RKO (cell line): ENCODE measurements at places on chromosomes 7 and 10.
A peak's percentile ranks its signal among the peaks of the same experiment; 100 is the strongest.

DNA sequence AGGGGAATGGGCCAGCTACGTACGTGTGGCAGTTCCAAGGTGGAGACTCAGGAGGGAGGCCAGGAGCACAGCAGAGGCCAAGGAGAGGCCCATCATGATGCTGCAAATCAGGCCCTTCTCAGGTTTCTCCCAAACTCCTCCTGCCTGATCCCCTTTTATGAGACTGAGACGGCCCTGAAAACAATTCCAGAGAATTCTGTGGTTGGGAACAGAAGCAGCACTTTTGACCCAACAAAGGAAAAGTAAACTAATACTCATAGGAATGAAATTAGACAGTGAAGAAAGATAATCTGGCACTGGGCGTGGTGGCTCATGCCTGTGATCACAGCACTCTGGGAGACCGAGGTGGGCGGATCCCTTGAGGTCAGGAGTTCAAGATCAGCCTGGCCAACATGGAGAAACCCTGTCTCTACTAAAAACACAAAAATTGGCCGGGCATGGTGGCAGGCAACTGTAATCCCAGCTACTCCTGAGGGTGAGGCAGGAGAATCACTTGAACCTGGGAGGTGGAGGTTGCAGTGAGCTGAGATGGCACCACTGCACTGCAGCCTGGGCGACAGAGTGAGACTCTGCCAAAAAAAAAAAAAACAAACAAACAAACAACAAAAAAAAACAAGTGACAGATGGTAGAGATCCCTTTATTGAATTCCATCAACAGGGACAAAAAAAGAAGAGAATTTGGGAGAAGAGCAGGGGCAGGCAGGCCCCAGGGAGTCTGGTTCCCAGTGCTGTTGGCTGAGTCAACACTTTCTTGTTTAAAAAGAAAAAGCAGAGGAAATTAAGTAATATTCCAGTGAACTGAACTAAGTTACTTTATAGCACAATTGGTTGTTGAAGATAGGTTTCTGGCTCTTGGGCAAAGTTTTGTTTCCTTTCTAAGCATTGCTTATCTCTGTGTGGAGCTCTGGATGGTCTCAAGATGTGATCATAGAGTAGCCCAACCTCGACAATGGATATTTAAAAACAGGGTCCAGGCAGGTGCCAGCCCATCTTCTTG lies at the start of gene CCL26:
CCL26 (minus strand) TSS at position 131 of the 997 bp plus-strand sequence; CDS start at position 96, 35 bp downstream.
- no peak for DNase-seq

- no peak for DNase-seq
Observed at GRCh38 chr7:155728116-155728515, 83.7 kb downstream of the RBM33 start.

- no peak for DNase-seq
Observed at GRCh38 chr10:62113680-62114079, 155.0 kb downstream of the RTKN2 start.

DNA sequence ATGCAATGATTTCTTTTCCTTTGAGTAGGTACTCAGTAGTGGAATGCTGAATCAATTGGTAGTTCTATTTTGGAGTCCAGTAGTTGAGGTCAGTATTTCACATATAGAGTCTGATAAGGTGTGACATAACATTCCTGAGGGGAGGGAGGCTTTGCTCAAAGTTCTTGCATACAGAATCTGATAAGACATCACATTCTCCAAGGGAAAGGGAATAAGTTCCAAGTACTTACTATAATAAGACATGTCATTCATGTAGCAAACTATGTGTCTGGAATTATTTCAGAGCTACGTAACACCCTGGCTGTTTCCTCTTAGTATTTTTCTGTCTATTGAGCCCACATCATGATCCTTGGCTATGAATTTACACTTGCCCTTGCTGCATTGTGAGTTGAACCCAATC lies 74.3 kb upstream of the POM121L12 start:
- no peak for DNase-seq

GRCh38 chr10:106775127-106775526 lies 389.4 kb downstream of the SORCS1 start:
- no peak for DNase-seq

DNA sequence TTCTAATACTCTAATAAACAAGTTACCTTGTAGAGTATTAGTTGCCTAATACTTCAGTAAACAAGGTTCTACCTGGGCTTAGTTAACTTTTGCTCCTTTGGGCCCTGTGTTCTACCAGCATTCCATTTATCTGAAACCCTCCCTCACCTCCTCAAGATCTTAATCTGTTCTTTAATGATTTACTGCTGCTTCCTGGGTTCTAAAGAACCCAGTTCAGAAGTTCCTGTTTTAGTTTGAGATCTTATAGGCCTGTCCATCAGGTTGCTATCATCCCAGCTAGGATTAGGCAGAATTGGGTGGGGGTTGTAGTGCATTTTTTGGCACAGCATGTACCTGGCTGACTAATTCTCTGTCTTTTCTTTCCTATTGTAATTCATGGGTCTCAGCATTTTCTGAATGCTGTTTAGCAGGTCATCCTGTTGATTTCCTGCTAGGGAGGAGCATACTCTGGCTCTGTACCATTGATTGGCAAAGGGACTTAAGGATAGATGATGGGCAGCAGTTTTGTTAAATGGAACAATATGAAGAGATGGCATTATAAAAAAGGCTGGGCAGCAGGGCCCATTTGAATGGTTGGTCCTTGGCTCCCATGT lies 53.7 kb upstream of the TMEM248 start:
- DNase-seq, result no peak

DNA sequence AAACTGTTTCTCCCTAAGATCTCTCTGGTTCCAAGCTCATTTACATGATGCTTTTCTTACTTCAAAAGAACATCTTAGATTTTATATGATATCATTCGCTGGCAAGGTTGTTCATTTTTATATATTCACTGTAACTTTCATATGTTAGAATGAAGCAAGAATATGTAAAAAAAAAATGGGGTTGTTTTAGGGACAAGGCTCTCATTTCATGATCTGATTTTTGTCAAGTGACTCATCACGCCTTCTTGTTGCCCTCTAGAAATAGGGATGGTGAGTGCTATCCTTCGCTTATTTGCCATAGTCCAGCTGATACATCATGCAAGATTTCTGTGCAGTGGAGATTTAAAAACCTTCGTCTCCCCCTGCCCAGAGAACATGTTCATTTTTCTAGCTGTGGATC lies 14.0 kb upstream of the CELF2 start:
- no peak for DNase-seq

DNA sequence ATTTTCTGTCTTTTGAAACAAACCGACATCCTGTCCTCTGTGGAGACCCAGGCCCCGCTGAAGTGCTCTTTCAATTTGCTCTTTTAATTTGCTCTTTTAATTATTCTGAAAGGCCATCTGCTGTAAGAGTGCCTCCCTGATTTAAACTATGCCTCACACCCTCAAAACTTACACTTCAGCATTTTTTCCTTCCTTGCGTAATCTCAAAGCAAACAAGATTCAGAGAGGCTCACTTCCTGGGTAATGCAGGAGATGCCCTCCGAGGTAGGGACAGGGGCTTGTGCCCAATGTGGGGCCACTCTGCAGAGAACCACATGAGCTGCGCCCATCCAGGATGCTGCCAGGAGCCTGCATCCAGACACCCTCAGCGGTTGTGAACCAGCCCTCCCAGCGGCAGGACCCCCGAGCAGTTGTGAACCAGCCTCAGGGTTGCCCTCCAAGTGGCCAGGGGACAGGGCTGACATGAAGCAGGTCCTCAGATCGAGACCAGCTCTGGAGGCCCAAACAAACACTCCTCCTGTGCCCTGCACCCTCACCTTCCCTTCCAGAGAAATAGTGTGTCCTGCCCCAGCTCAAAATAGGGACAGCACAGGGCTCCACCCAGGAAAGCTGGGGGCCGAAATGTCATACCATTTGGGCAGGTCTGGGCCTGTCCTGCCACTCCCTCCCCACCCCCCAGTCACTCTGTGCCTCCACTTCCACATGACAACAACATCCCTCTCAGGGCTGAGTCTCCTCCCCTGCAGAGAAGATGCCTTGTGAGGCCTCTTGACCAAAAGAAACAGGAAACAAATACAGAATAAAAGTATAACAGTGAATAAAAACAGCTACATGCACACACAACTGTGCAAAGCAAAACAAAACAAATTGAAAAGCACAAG lies 190.4 kb downstream of the PTPRN2 start:
- no peak for DNase-seq

- DNase-seq, result no peak
Observed at GRCh38 chr7:137094-137891, 55.1 kb upstream of the FAM20C start.

GRCh38 chr7:43834463-43835251 lies 34.7 kb downstream of the MRPS24 start:
- peak; percentile 70 for DNase-seq

- no peak for DNase-seq
Observed at GRCh38 chr7:51126324-51126723, 190.3 kb downstream of the COBL start.

- DNase-seq, result no peak
Observed at GRCh38 chr7:100515072-100515532, 23.9 kb upstream of the AGFG2 start.
